ENCODE measurements at places on chromosomes 11 and 22.

- no peak for DNase-seq
Observed at GRCh38 chr11:71212871-71213559, 39.4 kb downstream of the SHANK2 start.

- no peak for DNase-seq
Observed at GRCh38 chr22:47002692-47003091, 240.2 kb downstream of the TBC1D22A start.

GRCh38 chr11:2267306-2267850 lies 3.0 kb downstream of the ASCL2 start:
- no peak for DNase-seq

DNA sequence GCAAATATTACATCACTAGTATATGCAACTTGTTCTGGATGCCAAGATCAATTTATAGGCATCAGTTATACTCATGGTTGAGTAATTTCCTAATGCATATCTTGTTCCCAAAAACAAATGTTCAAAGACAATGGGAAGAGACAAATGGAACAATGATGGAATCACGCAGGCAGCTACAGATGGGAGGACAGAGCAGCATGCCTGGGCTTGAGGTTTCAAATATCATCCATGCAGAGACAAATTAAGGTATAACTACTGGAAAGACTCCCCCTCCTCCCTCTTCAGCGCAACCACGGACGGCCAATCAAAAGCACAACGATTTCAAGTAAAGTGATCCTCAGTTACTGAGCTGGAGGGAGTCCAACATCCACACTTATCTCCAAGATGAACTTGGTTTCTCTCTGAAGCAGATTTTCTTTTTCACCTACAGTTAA lies 106.8 kb downstream of the CCDC83 start:
- DNase-seq = no peak

DNA sequence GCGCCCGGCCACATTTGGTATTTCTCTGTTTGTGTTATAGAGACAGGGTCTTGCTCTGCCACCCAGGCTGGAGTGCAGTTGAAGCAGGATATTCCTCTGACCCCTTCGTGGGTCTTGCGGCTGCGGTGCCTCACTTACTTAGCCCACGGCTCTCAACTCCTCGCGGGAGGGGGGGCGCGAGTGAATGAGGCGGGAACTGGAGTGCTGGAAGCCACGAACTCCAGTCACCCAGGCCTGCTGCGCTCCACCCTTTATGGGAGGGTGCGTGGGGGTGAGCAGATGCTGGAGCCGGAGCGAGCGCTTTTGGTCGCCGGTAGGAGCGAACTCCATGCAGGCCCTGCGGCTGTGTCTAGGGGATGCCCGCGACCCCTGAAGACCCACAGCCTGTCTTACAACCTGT lies 1.8 kb downstream of the C11orf54 start:
- no peak for DNase-seq

Measured in Right ventricle myocardium superior (tissue), 1 donor.